ENCODE measurements at places on chromosomes 12 and 14.

- no peak for DNase-seq
These were observed 44.0 kb upstream of the CSRP2 start for GRCh38 chr12:76922866-76923265.

DNA sequence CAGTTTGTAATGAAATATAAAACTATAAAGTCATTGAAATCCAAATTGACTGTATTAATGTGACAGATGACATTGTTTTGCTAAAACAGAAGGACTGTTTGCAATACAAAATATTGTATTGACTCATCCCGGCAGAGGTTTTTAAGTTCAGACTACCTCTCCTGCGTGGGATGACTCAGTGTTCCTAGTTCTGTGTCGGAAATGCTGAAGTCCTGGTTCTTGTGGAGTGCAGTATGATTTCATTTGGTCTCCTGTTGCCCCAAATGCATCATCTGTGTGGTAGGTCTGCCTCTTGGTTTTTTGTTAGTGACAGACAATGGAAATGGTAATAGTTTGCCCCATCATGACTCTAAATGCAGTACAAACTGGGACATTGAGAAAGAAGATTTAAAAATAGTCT is 27.8 kb downstream of the PELI2 start:
- no peak for DNase-seq

DNA sequence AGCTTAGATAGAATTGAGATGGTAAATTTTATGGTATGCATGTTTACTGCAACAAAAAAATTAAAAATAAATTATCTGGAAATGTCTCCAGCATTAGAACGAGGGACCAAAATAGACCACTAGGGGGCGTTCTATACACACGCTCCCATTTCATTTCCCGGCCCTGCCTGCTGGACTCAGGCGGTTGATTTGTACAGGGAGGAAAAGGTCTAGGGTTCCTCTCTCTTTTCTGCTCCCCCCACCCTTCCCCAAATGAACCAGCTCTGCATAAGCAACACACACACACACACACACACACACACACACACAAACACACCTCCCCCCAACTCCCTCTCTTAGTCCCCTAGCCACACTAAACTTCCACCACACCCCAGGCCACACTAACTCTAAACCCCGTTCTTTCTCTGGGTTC is 7.8 kb upstream of the DTX1 start:
- DNase-seq: peak; percentile 63

GRCh38 chr12:6112004-6112403 is 12.5 kb downstream of the VWF start:
- DNase-seq: no peak

DNA sequence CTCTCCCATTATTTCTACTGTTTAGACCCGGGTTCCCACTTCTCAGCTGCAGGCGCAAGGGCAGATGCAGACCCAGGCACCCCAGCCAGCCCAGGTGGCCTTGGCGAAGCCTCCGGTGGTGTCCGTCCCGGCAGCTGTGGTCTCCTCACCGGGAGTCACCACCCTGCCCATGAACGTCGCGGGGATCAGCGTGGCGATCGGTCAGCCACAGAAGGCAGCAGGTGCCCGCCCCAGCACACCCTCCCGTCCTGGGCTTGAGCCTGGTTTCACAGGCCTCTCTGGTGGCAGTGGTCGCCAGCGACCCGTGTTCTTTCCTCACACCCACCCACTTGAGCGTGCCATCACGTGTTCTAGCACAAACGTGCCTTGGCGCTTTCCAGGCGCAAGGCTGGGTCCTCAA is 77.4 kb downstream of the DDX51 start:
- DNase-seq: no peak

DNA sequence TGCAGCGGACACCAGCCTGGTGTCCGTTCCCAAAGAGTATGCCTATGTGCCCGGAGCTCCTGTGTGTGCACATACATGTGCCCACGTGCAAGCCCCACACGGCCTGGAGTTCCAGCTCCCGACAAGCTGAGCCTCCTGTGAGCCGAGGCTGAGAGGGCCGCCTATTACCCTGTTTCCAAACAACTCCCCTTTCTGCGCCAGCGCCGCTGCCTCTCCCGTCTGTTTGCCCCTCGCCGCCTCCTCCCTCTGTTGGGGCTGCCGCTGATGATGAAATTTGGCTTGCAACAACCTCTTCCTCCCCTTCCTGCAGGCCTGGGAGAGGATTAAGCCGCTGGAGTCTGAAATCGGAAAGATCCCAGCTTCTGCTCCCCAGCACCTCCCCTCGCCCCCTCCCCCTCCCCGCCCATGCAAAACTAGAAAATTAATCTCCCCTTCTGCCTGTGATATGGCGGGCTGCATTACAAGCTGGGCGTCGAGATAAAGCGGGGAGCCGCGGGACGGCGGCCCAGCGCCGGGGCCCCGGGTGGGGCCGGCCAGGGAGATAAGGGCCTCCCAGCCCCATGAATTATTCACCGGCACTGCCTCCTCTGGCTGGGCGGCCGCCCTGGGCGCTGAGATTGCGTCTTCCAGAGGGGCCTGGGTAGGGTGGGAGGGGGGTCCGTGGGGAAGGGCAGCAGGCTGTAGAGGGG is 6.8 kb upstream of the ASIC1 start:
- DNase-seq: no peak

Data from central memory CD4-positive, alpha-beta T cell (primary cell).